ENCODE measurements at places on chromosomes 3 and 15.

DNA sequence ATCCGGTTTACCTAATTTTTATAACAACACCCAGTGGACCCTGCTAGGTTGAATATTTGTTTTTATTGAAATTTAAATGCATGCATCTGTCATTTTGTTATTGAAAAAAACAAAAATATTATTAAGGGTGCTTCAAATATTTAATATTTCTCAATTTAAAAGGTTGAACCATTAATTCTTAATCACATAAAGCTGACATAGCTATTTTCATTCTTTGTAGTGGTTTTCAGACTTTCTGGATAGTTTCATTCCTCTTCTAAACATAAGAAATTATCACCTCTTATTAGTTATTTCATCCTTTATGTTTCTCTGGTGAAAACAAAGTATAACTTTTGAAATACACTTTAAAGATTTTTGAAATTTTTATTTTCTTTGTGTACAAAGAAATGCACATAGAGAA, 369.9 kb upstream of the PLSCR5 start:
- DNase-seq, result no peak

GRCh38 chr3:142216321-142216720, 9.1 kb downstream of the GK5 start:
- no peak for DNase-seq

GRCh38 chr15:27670486-27671209, 428.5 kb downstream of the OCA2 start:
- DNase-seq, result no peak

GRCh38 chr3:174620138-174620537, 239.0 kb upstream of the NAALADL2 start:
- DNase-seq, result no peak

DNA sequence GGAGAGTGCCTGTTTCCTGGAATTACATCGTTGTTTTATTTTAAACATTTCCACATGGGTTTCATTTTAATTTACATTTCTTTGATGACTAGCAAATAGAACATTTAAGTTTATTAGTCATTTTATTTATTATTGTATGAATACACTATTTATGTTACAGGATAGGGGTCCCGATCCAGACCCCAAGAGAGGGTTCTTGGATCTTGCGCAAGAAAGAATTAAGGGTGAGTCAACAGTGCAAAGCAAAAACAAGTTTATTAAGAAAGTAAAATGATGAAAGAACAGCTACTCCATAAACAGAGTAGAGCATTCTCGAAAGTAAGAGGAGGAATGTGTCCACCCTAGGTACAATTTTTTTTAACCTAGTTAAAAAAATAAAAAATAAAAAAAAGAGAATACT, 539.5 kb downstream of the NAALADL2 start:
- DNase-seq, result no peak

- DNase-seq, result no peak
These were observed 88.7 kb downstream of the NCEH1 start for GRCh38 chr3:172622156-172622555.

DNA sequence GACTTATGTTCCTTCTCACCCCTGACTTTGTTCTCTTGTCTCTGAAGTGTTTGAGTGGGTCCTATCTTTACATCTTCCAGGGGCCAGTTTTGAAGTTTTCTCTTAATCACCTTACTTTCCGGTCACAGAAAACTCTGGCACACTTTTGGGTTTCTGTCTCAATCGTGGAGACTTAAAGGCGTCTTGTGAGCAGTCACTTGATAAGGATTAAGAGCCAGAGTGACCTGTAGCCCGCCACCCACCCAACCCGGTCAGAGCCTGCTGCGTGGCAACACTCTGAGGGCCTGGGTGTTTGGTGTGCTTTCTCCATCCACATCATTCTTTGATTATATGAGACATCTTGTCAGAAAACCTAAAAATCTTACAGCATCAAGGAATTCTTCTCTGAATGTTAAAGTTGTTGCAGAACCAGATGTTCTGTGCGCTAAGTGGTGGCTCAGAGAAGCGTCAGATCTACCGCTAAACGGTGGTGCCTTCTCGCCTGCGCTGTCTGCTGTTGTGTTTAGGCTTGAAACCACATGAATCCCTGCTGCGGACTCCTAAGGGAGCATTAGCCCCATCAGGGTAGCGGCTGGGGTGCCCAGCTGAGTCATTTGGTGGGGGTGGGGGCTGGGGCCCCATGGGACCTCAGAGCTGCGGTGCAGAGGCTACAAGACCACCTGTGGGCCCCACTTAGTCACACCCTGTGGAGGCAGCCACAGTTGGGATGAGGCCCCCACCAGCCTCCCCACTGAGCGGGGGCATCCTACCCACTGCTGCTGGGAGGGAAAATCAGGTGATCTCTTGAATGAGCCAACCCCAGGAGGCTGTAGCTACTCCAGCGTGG, 158.7 kb upstream of the BHLHE40 start:
- no peak for DNase-seq

GRCh38 chr3:195809291-195809785, 2.4 kb downstream of the MUC4 start:
- no peak for DNase-seq

- DNase-seq, result no peak
These were observed 163.7 kb downstream of the TCF12 start for GRCh38 chr15:57082054-57082728.

DNA sequence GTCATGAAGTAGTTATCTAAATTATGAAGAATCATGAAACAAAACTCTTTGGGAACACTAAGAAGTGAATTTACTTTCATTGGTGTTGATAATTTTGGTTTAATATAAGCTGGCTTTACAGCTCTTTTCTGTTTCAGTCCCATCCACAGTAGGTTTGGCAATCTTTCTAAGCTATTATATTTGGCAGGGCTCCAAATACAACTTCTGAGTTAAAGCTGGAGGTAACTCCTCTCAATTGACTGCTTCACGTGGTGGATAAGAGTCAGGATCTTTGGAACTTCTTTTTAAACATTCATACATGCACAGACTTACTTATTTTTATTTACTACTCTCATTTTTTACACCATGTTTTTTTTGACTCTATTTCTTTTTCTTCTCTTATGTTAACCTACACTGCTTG, 106.5 kb upstream of the EPHA3 start:
- no peak for DNase-seq

GRCh38 chr15:68590721-68591389, 12.1 kb downstream of the CORO2B start:
- DNase-seq, result no peak

- no peak for DNase-seq
These were observed 91.7 kb upstream of the MITF start for GRCh38 chr3:69647511-69648110.

DNA sequence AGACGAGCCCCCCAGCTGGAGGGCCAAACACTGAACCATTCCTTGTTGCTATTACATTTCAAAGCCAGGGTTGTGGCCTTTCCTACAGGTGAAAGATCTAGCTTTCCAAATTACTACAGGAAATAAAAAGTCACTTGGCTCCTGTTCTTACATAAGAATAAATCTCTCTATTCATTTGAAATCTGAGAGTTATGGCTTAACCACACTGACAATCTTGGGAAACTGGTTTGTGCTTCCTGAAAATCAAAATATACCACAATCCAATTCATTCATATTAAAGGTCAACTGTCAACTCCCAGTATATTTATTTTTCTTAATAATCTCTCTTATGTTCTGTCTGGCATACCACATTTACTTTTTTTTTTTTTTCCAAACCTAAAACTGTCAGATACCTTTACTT, 103.7 kb upstream of the LMOD3 start:
- no peak for DNase-seq
